ENCODE measurements at places on chromosomes 12 and 14.

DNA sequence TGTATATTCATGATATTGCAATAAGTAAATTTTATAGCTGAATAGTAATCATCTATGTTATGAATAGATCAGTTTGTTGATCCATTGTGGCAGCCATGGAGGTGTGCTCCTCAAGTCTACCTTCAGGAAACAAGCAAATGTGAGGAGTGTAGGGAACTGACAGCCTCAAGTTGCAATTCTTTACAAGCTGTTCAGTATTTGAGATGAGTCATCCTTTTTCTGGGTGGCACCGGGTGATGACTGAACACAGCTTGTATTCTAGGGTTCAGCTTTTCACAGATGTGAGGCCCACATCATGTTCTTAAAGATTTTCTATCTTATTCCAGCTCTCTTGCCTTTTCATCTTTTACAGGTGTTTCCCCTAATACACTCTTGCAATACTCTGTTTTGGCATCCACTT lies 452.4 kb downstream of the KCNH5 start:
- DNase-seq = no peak
- no peaks in the 10 kb centered on the region for H3K36me3 ChIP-seq
- H3K4me3 ChIP-seq = no peak overlapping the region

- H3K4me3 ChIP-seq = no peak overlapping the region
- no peaks in the 10 kb centered on the region for H3K27me3 ChIP-seq
- no peak overlapping the region for H3K27ac ChIP-seq
- H3K36me3 ChIP-seq = 0 out of 2 replicates have a peak, but pooled peaks cover 2% of the 10 kb centered on the region
- DNase-seq = no peak
These were observed 397.7 kb upstream of the RGS6 start for GRCh38 chr14:71534506-71534905.

DNA sequence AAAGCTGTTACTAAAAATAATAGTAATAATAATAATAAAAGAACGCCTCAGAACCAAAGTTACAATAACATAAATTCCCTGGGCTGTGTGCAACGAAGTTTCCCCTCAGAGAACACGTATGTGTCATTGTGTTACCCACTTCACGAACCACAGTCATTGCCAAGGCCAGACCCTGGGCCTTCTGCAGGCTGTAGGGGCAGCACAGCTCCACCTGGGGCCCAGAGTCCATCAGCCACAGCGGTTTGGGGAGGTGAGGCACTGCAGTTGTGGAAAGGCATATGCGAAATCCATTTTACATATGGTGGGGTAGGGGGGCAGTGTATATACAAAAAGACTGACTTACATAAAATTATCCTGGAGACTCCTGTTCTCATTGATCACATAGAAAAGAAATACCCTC lies 56.1 kb downstream of the ESR2 start:
- no peak overlapping the region for H3K4me3 ChIP-seq
- H3K27ac ChIP-seq = no peak overlapping the region
- peaks cover 17% of the 10 kb centered on the region for H3K4me1 ChIP-seq
- no peaks in the 10 kb centered on the region for H3K36me3 ChIP-seq

DNA sequence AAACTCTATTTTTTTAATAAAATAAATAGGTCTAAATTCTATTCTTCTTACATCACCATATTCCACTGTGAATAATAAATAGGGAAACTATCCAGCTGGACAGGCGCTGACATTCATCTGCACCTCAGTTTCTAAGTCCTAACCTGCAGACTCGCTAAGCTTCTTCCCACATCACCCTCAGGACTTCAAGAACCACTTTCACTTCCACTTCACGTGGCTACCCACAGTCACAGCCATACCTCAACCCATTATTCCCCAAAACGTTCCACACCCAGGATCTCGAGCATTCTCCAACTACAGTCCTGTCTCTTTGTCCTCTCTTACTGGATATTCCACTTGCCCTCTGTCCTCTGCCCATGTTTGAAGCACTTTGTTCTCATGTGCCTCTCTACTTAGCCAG lies 71.1 kb downstream of the C2CD5 start:
- H3K27me3 ChIP-seq = no peaks in the 10 kb centered on the region
- no peaks in the 10 kb centered on the region for H3K4me1 ChIP-seq
- peaks cover 44% of the 10 kb centered on the region for H3K36me3 ChIP-seq
- no peak for DNase-seq

- H3K4me3 ChIP-seq = no peak overlapping the region
- peaks cover 86% of the 10 kb centered on the region for H3K27me3 ChIP-seq
- H3K27ac ChIP-seq = no peak overlapping the region
- no peak for DNase-seq
- H3K36me3 ChIP-seq = no peaks in the 10 kb centered on the region
- H3K4me1 ChIP-seq = no peaks in the 10 kb centered on the region
These were observed 8.2 kb upstream of the FOXG1 start for GRCh38 chr14:28758253-28758884.

- no peak overlapping the region for H3K27ac ChIP-seq
- H3K4me1 ChIP-seq = no peaks in the 10 kb centered on the region
- H3K36me3 ChIP-seq = no peaks in the 10 kb centered on the region
- DNase-seq = no peak
- H3K27me3 ChIP-seq = no peaks in the 10 kb centered on the region
These were observed 45.8 kb downstream of the DRAM1 start for GRCh38 chr12:101923045-101923718.

DNA sequence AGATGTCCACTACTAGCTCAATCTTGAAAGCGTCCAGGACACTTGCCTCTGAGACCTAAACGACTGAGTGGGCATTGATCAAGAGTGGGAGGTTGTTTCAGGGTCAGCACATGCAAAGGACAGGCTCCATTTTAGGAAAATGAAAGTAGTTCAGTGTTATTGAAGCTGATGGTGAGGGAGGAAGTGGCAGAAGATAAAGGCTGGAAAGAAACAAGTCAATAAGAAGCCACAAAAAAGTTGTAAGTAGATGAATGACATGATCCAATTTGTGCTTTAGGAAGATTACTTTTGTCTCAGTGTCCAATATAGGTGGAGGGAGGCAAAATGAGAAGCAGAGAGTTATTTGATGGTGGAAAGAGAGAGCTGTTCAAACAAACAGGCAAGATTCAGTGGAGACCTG lies 22.0 kb downstream of the GPR65 start:
- no peak overlapping the region for H3K27ac ChIP-seq
- H3K36me3 ChIP-seq = no peaks in the 10 kb centered on the region
- H3K4me3 ChIP-seq = no peak overlapping the region
- H3K4me1 ChIP-seq = no peaks in the 10 kb centered on the region
- H3K27me3 ChIP-seq = no peaks in the 10 kb centered on the region

GRCh38 chr14:100950024-100950423 lies 46.5 kb upstream of the RTL1 start:
- no peaks in the 10 kb centered on the region for H3K27me3 ChIP-seq
- no peak overlapping the region for H3K4me3 ChIP-seq
- no peaks in the 10 kb centered on the region for H3K4me1 ChIP-seq
- DNase-seq = no peak
- no peak overlapping the region for H3K27ac ChIP-seq

- DNase-seq = no peak
- no peaks in the 10 kb centered on the region for H3K27me3 ChIP-seq
- no peaks in the 10 kb centered on the region for H3K4me1 ChIP-seq
- H3K27ac ChIP-seq = peak overlapping the region; percentile 67
These were observed 49.4 kb downstream of the VWF start for GRCh38 chr12:6074979-6075585.

DNA sequence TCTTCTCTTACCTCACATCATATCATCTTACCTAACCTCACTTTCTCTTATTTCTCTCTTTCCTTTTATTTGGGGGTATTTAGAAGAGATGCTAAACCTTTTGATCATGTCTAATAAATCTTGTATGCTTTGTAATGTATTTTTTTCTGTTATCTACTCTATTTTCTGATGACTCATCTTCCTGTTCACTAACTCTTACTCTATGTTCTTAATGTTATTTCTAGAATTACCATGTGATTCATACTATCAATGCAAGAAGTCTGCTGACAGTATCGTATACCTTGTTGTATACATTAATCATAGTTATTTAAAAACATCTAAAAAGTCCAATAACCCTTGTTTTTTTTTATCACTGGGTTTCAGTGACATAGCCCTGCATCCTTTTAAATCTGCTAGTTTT lies 62.3 kb downstream of the MGAT4C start:
- peaks cover 4% of the 10 kb centered on the region for H3K4me1 ChIP-seq
- no peaks in the 10 kb centered on the region for H3K27me3 ChIP-seq

GRCh38 chr14:66315548-66315947 lies 170.6 kb upstream of the CCDC196 start:
- no peaks in the 10 kb centered on the region for H3K27me3 ChIP-seq
- H3K36me3 ChIP-seq = no peaks in the 10 kb centered on the region
- H3K27ac ChIP-seq = no peak overlapping the region
- H3K4me3 ChIP-seq = no peak overlapping the region

GRCh38 chr12:51275088-51275487 lies 4.9 kb upstream of the SMAGP start:
- H3K36me3 ChIP-seq = no peaks in the 10 kb centered on the region
- DNase-seq = no peak
- peaks cover 2% of the 10 kb centered on the region for H3K4me1 ChIP-seq
- no peak overlapping the region for H3K27ac ChIP-seq

DNA sequence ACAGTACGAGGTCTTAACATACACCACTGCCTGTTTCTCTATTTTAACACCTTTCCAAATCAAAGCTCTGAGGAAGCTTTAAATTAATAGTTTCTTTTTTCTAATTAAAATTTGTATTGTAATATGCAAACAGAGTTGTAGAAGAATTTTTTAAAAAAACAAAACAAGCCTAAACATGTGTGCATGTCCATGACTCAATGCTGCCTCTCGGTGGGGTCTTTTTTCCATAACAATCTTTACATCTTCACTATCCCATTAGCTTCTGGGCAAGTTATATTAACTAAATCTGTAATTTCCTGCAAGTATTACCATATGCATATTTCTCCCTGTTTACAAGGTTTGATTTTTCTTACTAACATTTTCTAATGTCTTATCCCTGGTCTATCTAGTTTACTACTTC lies 143.9 kb upstream of the NAV3 start:
- peak overlapping the region; percentile 6 for H3K27ac ChIP-seq
- no peak overlapping the region for H3K4me3 ChIP-seq
- H3K36me3 ChIP-seq = no peaks in the 10 kb centered on the region
- DNase-seq = no peak
- peaks cover 5% of the 10 kb centered on the region for H3K4me1 ChIP-seq
- H3K27me3 ChIP-seq = no peaks in the 10 kb centered on the region

- no peaks in the 10 kb centered on the region for H3K27me3 ChIP-seq
- DNase-seq = no peak
- no peak overlapping the region for H3K27ac ChIP-seq
- H3K4me1 ChIP-seq = no peaks in the 10 kb centered on the region
- no peak overlapping the region for H3K4me3 ChIP-seq
These were observed 218.8 kb upstream of the TMPO start for GRCh38 chr12:98296462-98297079.

GRCh38 chr14:58533446-58533845 lies 104.3 kb upstream of the DACT1 start:
- peak; percentile 63 for DNase-seq
- no peak overlapping the region for H3K4me3 ChIP-seq
- H3K27me3 ChIP-seq = no peaks in the 10 kb centered on the region

DNA sequence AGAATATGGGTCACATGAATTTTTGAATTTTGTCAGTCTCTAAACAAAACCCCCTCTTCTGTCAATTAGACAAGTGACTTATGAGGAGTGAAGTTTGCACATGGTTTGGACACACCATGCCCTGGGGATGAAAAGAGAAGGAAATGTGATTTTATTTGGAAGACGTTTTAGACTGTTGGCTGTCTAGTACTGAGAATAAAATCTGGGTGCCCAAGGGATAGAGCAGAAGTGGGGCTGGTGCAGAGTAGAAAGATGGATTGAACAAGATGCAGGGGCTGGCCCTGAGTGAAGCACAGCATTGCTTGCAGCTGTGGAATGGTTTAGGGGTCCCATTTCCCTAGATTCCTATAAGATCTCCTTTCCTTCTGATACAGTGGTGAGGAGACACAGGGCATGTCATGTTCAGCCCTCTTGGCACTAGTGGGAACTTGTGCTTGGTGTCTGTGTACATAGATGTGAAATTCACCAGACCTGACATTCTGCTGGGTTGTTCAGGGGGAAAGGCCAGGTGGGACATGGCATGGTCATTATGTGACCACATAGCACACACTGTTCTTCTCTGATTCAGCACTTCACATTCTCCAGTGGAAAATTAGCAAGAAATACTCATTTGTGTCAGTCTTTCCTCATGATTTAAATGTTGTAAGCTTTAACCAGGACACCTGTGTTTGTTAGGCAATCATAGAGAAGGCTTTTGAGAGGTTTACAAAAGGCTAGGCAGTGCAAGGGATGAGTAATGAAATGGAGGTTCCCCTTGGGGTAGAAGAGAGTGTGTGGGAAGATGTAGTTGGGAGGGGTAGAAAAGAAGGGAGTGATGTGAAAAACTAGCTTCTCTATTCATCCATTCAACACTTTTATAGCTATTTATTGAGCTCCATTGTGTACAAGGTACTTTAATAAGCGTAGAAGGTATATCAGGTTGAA lies 202.3 kb upstream of the IGF1 start:
- H3K27ac ChIP-seq = no peak overlapping the region
- no peaks in the 10 kb centered on the region for H3K27me3 ChIP-seq
- H3K4me3 ChIP-seq = no peak overlapping the region
- no peaks in the 10 kb centered on the region for H3K4me1 ChIP-seq

GRCh38 chr12:45435945-45436710 lies 220.2 kb downstream of the ANO6 start:
- no peaks in the 10 kb centered on the region for H3K4me1 ChIP-seq
- no peak for DNase-seq
- H3K36me3 ChIP-seq = peaks cover 21% of the 10 kb centered on the region
- no peak overlapping the region for H3K4me3 ChIP-seq
- H3K27ac ChIP-seq = no peak overlapping the region
- H3K27me3 ChIP-seq = no peaks in the 10 kb centered on the region

DNA sequence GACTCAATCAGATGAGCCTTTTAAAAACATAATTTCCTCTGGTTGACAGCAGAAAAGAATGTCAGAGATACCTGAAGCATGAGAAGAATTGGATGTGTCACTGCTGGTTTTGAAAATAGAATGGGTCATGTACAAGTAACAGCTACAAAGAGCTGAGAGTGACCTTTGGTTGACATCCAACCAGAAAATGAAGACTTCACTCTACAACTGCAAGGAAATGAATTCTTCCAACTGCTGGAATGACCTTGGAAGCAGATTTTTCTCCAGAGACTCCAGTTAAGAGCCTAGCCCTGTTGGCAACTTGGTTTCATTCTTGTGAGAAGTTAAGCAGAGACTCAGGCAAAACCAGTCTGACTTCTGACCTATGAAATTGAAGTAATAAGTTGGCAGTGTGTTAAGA lies 505.9 kb downstream of the SLC16A7 start:
- no peak overlapping the region for H3K4me3 ChIP-seq
- H3K27ac ChIP-seq = no peak overlapping the region
- DNase-seq = no peak
- no peaks in the 10 kb centered on the region for H3K4me1 ChIP-seq
- H3K36me3 ChIP-seq = no peaks in the 10 kb centered on the region

- no peak overlapping the region for H3K4me3 ChIP-seq
- H3K27ac ChIP-seq = no peak overlapping the region
- peak; percentile 53 for DNase-seq
- no peaks in the 10 kb centered on the region for H3K36me3 ChIP-seq
These were observed 39.8 kb downstream of the ELK3 start for GRCh38 chr12:96233939-96234461.

GRCh38 chr12:113198296-113198695 lies 12.8 kb downstream of the RITA1 start:
- no peak for DNase-seq
- H3K27me3 ChIP-seq = no peaks in the 10 kb centered on the region
- no peak overlapping the region for H3K27ac ChIP-seq
- peaks cover 10% of the 10 kb centered on the region for H3K4me1 ChIP-seq
- no peaks in the 10 kb centered on the region for H3K36me3 ChIP-seq

- H3K36me3 ChIP-seq = no peaks in the 10 kb centered on the region
- H3K4me3 ChIP-seq = no peak overlapping the region
- H3K27ac ChIP-seq = no peak overlapping the region
- H3K27me3 ChIP-seq = no peaks in the 10 kb centered on the region
- DNase-seq = no peak
- H3K4me1 ChIP-seq = no peaks in the 10 kb centered on the region
These were observed 62.5 kb downstream of the BICDL1 start for GRCh38 chr12:120051535-120051934.

All from SK-N-SH (cell line).